ENCODE measurements at places on chromosomes 11 and 22.

- no peak for DNase-seq
Measured at GRCh38 chr11:110858547-110858921, 146.3 kb upstream of the ARHGAP20 start.

GRCh38 chr11:103842795-103843194, 193.6 kb upstream of the DDI1 start:
- DNase-seq = no peak

DNA sequence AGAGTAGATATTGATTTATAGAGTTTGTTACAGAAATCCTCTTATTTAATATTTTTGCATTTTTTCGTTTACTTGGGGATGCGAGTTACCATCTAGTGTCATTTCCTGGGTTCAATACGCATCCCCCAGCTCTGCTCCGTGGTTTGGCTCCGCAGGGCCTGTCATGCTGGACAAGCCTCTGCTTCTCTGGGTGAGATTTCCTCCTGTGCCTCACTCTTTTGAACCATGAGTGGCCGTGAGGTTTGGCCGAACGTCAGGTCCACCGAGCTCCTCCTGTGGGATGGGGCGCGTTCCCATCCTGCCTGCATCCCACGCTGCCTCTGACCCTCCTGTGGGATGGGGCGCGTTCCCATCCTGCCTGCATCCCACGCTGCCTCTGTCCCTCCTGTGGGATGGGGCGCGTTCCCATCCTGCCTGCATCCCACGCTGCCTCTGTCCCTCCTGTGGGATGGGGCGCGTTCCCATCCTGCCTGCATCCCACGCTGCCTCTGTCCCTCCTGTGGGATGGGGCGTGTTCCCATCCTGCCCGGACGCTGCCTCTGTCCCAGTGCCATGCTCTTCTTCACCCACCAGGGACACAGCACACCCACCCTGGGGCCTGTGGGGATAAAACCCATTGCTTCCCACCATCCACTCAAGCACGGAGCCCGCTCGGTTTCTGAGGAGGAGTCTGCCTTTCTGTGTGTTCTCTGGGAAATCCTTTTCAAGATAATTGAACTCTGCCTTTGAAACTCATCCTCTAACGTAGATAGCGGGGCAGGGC, 506.8 kb downstream of the BRD1 start:
- no peak for DNase-seq

- DNase-seq = no peak
Measured at GRCh38 chr11:129377739-129378138, 2.1 kb downstream of the BARX2 start.

GRCh38 chr11:8838248-8838647, 72.7 kb upstream of the AKIP1 start:
- DNase-seq = no peak

GRCh38 chr11:93330446-93330984, at the start of gene DEUP1:
Gene DEUP1 (plus strand): TSS chr11:93330742. CDS start chr11:93332260, 1,518 bp downstream.
- no peak for DNase-seq

GRCh38 chr11:106426696-106427095, 349.2 kb downstream of the AASDHPPT start:
- DNase-seq = no peak

- DNase-seq = no peak
Measured at GRCh38 chr11:128416976-128417375, 170.4 kb downstream of the ETS1 start.
